Right ventricle myocardium inferior (tissue), 1 donor: ENCODE measurements at places on chromosomes 16 and 17.
A peak's percentile ranks its signal among the peaks of the same experiment; 100 is the strongest.

DNA sequence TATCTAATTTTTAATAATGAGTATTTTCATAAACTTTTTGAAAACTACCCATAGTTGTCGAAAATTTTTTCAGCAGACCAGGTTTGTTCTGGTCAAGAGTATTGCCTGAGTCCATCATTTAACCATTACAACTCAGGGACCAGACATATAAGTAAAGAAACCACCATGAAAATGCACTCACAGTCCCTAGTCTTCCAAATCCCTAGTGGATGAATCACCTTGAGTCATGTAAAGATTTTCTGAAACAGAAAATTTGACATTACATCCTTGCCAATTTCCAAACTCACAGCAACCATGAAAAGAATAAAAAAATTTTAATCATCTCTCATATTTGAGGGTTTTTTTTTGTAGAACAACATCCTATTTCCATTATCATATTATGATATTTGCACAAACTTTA lies 1337.5 kb upstream of the CDH8 start:
- DNase-seq = no peak

DNA sequence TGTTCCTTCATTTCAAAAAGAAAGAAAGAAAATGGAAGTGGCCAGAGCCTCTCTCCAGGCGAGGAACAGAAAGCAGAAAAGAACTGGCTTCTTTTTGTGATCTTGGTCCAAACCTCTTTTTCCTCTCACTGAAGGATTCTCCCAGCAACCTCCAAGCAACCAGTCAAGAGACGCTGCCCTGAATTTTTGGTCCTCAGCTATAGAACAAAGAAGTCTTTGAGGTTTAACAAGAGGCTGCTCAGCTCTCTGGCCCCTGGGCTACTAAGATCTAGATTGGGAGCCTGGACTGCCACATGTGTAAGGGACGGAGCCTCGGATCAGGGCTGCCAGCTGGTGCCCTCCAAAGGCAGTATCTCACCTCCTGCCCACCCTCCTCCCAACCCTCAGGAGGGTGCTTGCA lies 62.6 kb downstream of the AXIN2 start:
- no peak for DNase-seq

- DNase-seq = no peak
Observed at GRCh38 chr17:3400055-3400454, 1.8 kb upstream of the OR1E1 start.

GRCh38 chr17:4631836-4632580 lies 9.5 kb downstream of the ALOX15 start:
- DNase-seq = no peak

DNA sequence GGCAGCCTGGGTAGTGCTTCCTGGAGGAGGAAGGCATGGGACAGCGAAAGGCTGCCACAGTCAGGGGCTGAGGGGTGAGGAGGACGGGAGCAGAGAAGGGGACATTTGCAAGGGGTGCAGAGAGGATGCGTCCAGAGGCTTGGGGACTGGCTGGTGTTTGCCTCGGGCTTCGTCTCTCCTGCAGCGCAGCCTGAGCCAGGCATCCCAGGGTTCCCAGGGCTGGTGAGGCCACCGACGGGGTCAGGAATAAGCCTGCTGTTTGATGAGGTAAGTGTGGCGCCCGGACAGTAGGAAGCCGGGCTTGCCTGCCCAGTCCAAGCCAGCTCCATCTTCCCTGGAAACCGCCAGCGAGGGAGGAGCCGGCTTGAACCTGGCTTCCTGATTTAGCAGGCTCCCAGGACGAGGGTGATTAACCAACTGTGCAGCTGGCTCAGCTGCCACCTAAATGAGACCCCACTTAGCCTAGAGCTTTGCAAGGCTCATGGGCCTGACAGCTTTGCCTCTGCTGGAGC lies 47.8 kb downstream of the PITPNM3 start:
- no peak for DNase-seq

GRCh38 chr16:88888461-88889387 lies 22.3 kb upstream of the PABPN1L start:
- DNase-seq = peak; percentile 85

GRCh38 chr17:2964028-2964356 lies 99.4 kb downstream of the OR1D5 start:
- DNase-seq = no peak

GRCh38 chr16:85265810-85266209 lies 153.5 kb upstream of the CIBAR2 start:
- no peak for DNase-seq

- DNase-seq = peak; percentile 41
Observed at GRCh38 chr17:10041287-10041612, 136.2 kb upstream of the RCVRN start.

- no peak for DNase-seq
Observed at GRCh38 chr16:86578611-86579267, 390 bp downstream of the FOXL1 start.

- no peak for DNase-seq
Observed at GRCh38 chr17:60089096-60089806, 10.5 kb upstream of the HEATR6 start.

DNA sequence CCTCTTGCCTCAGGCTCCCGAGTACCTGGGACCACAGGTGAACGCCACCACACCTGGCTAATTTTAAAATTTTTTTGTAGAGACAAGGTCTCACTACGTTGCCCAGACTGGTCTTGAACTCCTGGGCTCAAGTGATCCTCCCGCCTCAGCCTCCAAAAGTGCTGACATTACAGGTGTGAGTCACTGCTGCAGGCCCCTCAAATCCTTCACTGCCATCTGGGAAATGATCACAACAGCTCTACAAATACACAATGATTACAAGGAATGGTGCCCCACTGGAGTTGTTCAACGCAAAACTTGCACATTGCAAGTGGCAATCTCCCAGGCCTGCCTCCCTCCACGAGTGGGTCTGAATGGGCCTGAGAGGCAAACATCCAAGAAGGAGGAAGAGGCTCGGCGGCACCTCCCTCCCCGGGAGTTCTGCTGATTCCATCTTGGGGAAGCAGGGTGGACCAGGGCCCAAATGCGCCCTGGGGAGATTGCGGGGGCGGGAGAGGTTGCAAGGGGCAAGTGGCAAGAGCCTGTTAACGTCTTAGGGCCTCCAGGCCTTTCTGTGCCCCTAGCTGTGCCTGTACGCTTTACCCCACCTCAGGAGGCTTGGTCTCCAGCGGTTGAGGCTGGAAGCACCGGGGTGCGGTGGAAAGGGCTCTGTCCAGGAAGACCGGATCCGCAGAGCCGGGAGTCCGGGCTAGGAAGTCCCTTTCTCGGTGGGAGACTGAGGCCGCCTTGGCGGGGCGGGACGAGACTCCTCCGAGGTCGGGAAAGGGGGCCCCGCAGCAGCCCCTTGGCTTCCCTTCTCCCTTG lies 656 bp upstream of the IGFBP4 start:
- peak; percentile 81 for DNase-seq

DNA sequence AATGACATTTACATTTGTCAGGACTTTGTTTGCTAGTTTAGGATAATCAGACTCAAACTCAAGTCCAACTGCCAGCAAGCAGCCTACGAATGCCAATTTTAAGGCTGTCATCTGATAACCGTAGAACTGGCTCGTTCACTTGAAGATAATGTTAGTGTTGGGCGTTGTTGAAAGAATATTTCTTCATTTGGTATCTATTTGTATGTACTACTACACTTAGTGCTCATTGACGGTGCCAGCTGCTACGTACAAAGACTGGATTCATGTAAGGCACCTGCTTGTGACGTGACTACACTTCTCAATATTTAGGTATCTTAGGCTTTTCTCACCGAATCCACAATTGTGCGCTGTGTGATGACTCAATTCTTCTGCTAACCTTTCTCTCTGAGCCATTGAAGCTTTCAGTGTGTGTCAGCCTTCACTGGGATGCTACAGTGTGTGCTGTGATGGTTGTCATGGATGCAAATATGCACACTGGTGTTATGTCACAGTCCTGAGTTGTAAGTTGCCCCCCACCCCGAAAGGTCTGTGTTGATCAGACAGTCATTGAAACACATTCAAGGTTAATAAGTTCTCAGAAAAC lies 5.7 kb downstream of the ATP2C2 start:
- DNase-seq = no peak

- DNase-seq = peak; percentile 93
Observed at GRCh38 chr17:57892146-57892819, 42.4 kb upstream of the MRPS23 start.

- DNase-seq = no peak
Observed at GRCh38 chr17:55336426-55336825, 71.7 kb downstream of the HLF start.

- no peak for DNase-seq
Observed at GRCh38 chr16:22117609-22118008, 25.3 kb downstream of the VWA3A start.

DNA sequence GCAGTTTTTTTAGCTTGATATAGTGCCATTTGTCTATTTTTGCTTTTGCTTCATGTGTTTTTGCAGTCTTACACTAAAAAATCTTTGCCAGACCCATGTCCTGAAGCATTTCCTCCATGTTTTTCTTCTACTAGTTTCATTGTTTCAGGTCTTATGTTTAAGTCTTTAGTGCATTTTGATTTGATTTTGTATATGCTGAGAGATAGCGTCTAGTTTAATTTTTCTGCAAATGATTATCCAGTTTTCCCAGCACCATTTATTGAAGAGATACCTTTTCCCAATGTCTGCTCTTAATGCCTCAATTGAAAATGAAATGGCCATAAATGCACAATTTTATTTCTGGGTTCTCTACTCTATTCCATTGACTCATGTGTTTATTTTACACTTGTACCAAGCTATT lies 40.8 kb upstream of the NACA2 start:
- no peak for DNase-seq

GRCh38 chr17:8479431-8479947 lies 43.8 kb downstream of the NDEL1 start:
- DNase-seq = no peak

DNA sequence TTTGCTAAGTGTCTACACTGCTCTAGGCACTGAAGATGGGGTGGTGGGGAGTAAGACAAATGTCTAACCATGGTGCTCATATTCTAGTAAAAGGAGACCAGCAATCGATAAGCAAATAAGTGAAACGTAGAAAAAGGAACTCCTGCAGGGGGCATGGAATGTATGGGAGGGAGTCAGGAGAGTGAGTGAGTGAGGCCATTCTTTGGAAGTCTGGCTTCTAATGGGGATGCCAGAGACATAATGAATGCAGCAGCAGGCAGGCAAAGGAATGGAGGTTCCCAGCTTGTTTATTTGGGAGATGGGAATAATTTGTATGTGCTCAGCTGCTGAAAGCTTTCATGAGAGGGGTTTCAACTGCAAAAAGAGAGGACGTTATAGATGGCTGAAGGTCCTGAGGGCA lies 216.4 kb upstream of the DYNLRB2 start:
- DNase-seq = no peak

DNA sequence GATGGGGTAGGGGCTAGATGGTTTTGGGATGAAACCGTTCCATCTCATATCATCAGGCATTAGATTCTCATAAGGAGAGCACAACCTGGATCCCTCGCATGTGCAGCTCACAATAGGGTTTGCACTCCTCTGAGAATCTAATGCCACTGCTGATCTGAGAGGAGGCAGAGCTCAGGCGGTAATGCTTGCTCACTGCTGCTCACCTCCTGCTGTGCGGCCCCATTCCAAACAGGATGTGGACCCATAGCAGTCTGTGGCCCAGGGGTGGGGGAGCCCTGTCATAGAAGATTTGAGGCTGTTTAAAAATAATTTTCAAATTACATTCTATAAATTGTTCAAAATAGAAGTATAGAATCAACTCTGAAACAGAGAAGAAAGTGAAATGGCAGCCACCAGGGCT lies 50.8 kb downstream of the PHKB start:
- no peak for DNase-seq

GRCh38 chr17:45686250-45686649 lies 97.9 kb upstream of the CRHR1 start:
- DNase-seq = no peak

DNA sequence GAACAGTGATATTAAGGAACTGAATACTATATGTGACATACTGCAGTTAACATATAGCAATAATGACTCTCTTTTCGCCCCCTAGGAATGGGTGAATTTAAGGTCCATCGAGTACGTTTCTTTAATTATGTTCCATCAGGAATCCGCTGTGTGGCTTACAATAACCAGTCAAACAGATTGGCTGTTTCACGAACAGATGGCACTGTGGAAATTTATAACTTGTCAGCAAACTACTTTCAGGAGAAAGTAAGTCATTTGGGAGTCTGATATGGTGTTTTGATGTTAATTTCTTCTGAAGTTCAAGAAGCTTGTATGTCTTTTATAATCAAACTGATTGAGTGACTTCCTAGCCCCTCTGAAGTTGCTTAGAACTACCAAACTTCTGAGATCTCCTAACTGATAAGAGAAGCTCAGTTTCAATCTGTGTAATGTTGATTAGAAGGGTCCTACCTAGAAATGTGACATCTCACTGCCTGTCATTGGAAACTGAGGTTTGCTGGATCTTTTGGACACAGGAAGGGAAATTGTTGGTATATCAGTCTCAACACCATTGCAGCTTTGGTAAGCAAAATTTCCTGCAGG lies 1.0 kb downstream of the UTP4 start:
- no peak for DNase-seq

- DNase-seq = peak; percentile 34
Observed at GRCh38 chr17:79446399-79447009, 164.3 kb downstream of the RBFOX3 start.

DNA sequence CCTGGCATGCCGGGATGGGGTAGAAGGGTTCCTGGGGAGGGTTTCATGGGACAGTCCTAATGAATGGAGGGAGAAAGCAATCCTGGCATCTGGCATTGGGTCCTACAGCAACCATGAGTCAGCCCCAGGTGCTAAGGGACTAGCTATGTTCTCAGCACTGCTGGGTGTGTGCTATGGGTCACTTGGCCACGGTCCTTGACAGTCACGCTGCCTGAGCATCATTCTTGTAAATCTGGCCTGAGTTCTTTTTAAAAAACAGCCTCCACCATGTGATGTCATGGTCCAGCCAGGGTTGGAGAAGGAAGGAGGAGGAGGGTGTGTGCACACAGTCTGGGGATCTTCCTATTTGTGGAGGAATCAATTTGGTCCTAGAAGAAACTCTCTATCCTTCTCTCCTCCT lies 6.2 kb upstream of the RAMP2 start:
- DNase-seq = no peak

DNA sequence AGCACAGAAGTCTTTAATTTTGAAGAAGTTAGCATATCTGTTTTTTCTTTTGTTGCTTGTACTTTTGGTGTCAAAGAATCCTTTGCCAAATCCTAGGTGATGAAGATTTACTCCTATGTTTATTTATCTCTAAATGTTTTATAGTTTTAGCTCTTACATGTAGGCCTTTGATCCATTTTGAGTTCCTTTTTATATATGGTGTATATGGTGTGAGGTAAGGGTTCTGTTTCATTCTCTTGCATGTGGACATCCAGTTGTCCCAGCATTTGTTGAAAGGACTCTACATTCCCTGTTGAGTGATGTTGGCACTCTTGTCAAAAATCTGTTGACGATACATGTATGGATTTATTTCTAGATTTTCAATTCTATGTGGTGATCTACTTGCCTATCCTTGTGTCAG lies 62.2 kb downstream of the RNF213 start:
- no peak for DNase-seq

GRCh38 chr17:39239640-39240314 lies 14.0 kb upstream of the STAC2 start:
- no peak for DNase-seq

DNA sequence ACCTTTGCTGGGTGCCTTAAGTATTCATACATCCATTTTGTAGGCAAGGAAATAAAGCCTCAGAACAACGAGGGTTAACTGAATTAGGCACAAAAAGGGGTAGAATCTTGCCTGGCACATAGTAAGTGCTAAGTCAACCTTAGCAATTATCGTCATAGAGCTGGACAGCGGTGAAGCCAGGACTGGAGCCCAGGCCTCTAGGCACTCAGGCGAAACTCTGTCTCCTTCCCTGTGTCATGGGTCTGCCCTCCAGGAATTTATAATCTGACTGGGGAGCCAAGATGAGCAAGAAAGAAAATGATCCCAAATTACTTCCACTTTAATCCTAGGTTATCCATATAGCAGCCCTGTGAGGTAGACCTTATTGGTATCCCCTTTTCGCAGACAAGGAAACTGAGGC lies 61.4 kb downstream of the KATNIP start:
- no peak for DNase-seq
